Fibroblast of villous mesenchyme (primary cell): ENCODE measurements at places on chromosomes 7 and 10. TPM values are rescaled to one million over a fixed set of nuclear protein-coding genes. Genes with fewer than 3 reads are reported as not detected.

- DNase-seq: no peak
Measured at GRCh38 chr10:12872577-12872976, 128.9 kb downstream of the CCDC3 start.

The SYT15 gene
- total RNA-seq: under 0.01 and 0.64 TPM in 2 replicates

The NKX6-2 gene
- total RNA-seq: not detected in 2 replicates

The FAM24B gene
- 2.9 and 3.5 TPM in 2 replicates for total RNA-seq

- peak; percentile 50 for DNase-seq
Measured at GRCh38 chr7:84637568-84638338, 443.2 kb upstream of the SEMA3A start.

DNA sequence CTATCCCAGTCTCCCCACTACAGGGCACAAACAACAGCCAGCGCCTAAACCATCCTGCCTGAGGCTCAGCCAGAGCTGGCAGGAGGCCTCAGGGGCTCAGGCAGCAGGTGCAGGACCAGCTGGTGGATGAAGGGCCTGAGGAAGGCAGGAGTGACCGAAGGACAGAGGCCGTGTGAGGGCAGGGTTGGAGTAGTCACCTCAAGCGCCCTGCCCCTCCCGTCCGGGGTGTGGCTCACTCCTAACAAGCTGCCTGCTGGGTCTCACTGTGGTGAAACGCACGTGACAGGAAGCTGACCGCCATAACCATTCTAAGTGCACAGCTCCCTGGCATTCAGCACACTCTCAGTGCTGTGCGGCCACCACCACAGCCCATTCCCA, 281.1 kb downstream of the ELFN1 start:
- peak; percentile 47 for DNase-seq

DNA sequence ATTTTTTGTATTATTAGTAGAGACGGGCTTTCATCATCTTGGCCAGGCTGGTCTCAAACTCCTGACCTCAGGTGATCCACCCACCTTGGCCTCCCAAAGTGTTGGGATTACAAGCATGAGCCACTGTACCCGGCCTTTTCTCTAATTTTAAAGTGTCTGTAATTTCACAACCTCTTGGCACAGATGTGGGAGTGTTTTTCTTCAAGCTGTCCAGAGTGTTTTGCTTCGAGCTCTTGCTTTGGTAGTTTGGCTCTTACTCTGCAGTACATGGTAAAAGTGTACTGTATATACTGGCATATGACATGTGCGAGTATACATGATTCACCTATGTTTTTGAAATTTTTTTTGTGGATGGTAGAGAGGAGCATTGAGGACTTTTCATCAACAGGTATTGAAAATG, 9.8 kb downstream of the SRGN start:
- DNase-seq: peak; percentile 43

DNA sequence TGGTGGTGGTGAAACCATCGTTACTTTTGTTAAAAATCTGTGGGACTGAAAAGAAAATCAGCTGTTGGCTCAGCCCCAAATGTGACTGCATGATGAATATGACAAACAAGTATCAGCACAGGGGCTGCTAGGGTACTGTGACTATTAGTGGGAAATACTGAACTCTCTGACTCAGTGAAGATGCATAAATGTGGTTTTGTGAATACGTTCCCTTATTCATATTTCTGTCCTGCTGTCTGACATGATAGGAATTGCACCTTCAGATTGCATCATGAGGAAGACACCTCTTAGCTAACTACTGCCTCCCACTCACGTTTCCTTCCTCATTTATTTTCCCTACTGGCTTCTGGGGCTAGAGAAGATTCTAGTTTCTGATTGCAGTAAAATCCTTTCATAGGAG, 1.4 kb downstream of the CLEC5A start:
- DNase-seq: no peak

- DNase-seq: no peak
Measured at GRCh38 chr10:4332764-4333458, 493.1 kb upstream of the AKR1E2 start.

The HOXA1 gene
- 0.32 and 0.43 TPM in 2 replicates for total RNA-seq

GRCh38 chr10:77608281-77608680, 29.3 kb downstream of the KCNMA1 start:
- DNase-seq: no peak

The CTAGE4 gene
- total RNA-seq: 0.32 and 0.43 TPM in 2 replicates

DNA sequence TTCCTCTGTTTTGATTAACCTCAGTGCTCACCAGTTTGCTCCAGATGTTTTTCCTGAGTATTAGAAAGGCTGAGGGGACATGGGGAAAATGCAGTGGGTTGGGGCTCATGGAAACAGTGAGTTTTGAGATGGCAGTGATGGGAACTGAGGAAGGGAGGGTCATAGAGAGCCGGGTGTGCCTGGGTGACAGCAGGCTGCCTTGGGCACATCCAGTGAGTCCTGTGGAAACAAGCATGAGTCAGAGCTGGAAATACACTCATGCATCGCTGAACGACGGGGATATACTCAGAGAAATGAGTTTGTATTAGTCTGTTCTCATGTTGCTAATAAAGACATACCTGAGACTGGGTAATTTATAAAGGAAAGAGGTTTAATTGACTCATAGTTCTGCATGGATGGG, 202.2 kb downstream of the TMEM178B start:
- DNase-seq: no peak

The PNLIPRP3 gene
- not detected in 2 replicates for total RNA-seq

- peak; percentile 25 for DNase-seq
Measured at GRCh38 chr10:86535132-86535882, 13.7 kb upstream of the WAPL start.

GRCh38 chr7:113768387-113768786, 150.4 kb downstream of the PPP1R3A start:
- peak; percentile 1 for DNase-seq

The TCAF2 gene
- 0.64 and 1.3 TPM in 2 replicates for total RNA-seq

- no peak for DNase-seq
Measured at GRCh38 chr10:79162022-79162421, 93.3 kb downstream of the ZMIZ1 start.

GRCh38 chr10:35425595-35425994, 89.3 kb downstream of the CCNY start:
- DNase-seq: peak; percentile 58

GRCh38 chr7:130242198-130243014, 24.3 kb upstream of the CPA2 start:
- peak; percentile 92 for DNase-seq

The RNLS gene
- 13.5 and 14.2 TPM in 2 replicates for total RNA-seq

DNA sequence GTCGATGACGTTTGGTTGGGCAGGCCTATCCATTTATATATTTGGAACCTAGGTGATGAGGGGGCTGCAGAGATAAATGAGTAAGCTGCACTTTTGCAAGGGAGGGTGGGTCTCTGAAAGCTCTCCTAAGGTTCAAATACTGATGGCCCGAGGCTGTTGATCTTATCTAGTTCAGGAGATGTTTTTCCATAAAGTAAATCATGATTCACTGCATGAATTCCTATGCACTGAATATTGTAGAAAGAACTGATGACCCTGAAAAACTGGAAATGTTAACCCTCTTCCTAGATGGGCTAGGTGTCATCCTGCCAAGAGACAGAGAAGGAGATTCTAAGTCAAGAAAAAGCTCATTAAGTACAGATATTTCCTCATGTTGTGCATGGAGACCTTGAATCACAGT, 459.9 kb downstream of the PLXNA4 start:
- no peak for DNase-seq

The PRRT4 gene
- total RNA-seq: not detected in 2 replicates

The CYP2C8 gene
- total RNA-seq: not detected in 2 replicates

The ELN gene
- under 0.01 and 0.64 TPM in 2 replicates for total RNA-seq

The VSTM2A gene
- not detected in 2 replicates for total RNA-seq

The GATA3 gene
- total RNA-seq: not detected in 2 replicates

The FGL2 gene
- total RNA-seq: 0.86 and 0.97 TPM in 2 replicates

The CALCR gene
- under 0.01 TPM in 1 of 2 replicates, not detected in the other for total RNA-seq

DNA sequence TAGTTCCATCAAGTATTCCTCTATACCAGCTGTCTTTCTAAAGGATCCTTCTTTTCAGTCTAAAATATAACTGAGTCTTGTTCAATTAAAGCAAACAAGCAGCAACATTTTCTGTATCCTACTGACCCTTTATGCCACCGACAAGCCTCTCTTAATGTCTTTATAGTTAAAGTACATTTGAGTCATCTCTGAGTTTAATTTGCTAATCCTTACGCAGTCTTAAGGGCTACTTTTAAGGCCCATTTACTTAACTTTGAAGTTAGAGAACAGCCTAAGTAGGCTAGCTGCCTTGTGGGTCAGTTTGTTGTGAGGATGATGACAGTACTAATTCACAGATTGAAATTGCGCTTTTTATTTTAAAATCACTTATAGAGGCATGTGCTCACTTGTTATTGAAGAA, 265.5 kb upstream of the FERD3L start:
- no peak for DNase-seq

GRCh38 chr7:133664528-133664927, 411.6 kb downstream of the EXOC4 start:
- no peak for DNase-seq

DNA sequence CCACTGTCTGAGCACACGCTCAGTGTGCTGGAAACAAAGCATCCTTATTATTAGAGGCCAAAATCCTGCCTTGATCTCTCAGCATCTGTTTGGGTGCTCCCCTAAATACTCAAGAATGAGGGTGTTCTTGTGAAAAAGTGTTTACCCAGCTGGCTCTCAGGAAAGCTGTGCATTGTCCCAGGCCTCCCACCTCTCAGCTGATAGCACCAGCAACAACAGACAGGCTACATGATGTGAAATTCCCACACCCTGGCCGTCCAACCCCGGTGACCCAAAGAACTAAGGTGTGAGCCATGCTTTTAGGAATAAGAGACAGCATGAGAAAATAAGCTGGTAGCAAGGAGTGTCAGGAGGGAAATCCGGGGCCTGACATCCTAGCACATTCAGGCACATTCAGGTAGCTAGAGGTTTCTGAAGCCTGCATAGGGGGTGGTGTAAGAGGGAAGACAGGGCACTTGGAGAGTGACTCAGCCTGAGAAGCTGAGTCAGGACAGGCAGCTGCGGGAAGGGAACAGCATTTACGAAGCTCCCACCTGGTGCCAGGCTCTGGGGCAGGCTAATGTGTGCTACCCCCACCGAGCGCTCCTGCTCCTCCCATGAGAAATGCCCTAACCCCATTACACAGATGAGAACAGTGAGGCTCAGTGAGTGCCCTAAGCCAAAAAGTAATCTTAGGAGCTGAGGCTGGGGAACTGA, 205.6 kb downstream of the GRID1 start:
- DNase-seq: no peak

DNA sequence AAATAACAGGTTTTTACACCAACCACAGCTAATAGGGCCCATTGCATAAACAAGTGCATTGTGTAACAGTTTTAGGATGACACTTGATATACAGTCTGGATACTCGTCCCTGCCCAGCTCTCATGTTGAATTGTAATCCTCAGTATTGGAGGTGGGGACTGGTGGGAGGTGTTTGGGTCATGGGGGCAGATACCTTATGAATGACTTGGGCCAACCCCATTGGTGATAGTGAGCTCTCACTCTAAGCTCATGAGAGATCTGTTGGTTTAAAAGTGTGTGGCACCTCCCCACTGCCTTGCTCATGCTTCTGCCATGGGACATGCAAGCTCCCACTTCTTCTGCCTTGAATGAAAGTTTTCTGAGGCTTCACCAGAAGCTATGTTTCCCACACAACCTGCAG, 136.7 kb downstream of the PDE1C start:
- DNase-seq: no peak

GRCh38 chr7:70156057-70156456, 557.8 kb downstream of the AUTS2 start:
- DNase-seq: no peak

GRCh38 chr7:28900311-28900710, 57.8 kb downstream of the TRIL start:
- DNase-seq: no peak

DNA sequence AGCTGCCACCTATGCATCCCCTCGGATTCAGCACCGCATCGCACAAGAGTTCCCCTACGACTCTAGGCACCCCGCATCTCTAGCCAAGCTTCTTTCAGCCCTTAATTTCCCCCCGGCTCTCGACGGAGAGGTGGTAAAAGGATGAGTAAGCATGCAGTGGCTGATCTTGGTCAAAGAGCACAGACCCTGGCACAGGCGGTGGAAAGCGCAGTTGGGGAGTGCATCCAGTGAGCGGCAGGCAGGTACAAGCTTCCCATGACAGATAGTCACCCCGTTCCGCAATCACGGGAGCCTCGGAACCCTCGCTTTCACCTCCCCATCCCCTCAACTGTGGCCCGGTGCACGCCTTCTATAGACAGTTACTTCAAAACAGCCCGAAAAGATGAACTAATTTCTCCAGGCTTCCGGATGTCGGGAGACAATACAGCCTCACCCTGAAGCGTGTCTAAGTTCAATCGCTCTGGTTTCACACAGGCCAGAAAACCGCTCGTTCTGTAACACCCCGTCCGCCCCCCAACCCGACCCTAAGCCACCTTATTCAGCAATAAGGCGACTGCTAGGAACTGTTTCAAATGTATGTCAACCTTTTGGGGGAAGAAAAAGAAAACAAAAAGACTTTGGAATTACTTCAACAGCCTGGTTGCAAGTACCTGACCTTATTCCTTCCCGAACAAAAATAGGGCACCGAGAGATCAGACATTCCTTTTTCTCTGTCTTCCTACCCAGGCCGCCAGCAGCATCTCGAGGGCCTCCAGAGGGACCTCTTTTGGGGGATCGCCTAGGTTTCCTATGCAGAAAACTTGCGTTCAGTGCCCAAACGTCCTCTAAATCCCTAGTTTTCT, 1.4 kb downstream of the RHEB start:
- DNase-seq: peak; percentile 59

GRCh38 chr7:157136372-157136771, 2.4 kb upstream of the UBE3C start:
- DNase-seq: peak; percentile 80

The MDFIC gene
- total RNA-seq: 28.3 and 39.3 TPM in 2 replicates
